Occipital lobe (tissue), 3 donors: ENCODE measurements at places on chromosomes 3 and 15. TPM values are rescaled to one million over a fixed set of nuclear protein-coding genes. Genes with fewer than 3 reads are reported as not detected.

Gene EXD1
- 0.78 TPM for total RNA-seq

Gene DNAH1
- 1.6 TPM for total RNA-seq

Gene CCDC191
- 6.6 TPM for total RNA-seq

Gene SYNPR
- total RNA-seq: 56.5 TPM

Gene SLC51A
- total RNA-seq: not detected

Gene SPATA12
- total RNA-seq: not detected

Gene PRTG
- 3.0 TPM for total RNA-seq

Gene MORC1
- total RNA-seq: 0.31 TPM

Gene SSUH2
- 0.78 TPM for total RNA-seq

Gene DCLK3
- total RNA-seq: 11.2 TPM

Gene ITPKA
- total RNA-seq: 0.31 TPM

Gene FBXW12
- 2.5 TPM for total RNA-seq

Gene GOLGA8S
- not detected for total RNA-seq

Gene RBMS3
- total RNA-seq: 19.8 TPM

Gene FAM107A
- total RNA-seq: 24.8 TPM

Gene CLEC3B
- total RNA-seq: 26.0 TPM

Gene MGA
- total RNA-seq: 112 TPM

Gene C3orf80
- 15.0 TPM for total RNA-seq

Gene SLC26A6
- 4.5 TPM for total RNA-seq

Gene ZBBX
- 6.1 TPM for total RNA-seq

Gene IQCF5
- total RNA-seq: not detected

Gene SLC28A2
- total RNA-seq: not detected

Gene RTP1
- not detected for total RNA-seq

Gene DUOXA2
- total RNA-seq: not detected

Gene ELL3
- total RNA-seq: 3.0 TPM
